ENCODE measurements at places on chromosomes 1 and 21. TPM values are rescaled to one million over a fixed set of nuclear protein-coding genes. Genes with fewer than 3 reads are reported as not detected.

The IPP gene
- total RNA-seq: 9.0 TPM

The PLA2G2F gene
- not detected for total RNA-seq

The CYP2J2 gene
- total RNA-seq: not detected

The BACE2 gene
- 7.1 TPM for total RNA-seq

The PLXNA2 gene
- total RNA-seq: 1.9 TPM

The FCER1A gene
- not detected for total RNA-seq

The GCSAML gene
- total RNA-seq: not detected

The UTS2 gene
- not detected for total RNA-seq

The CTPS1 gene
- 48.0 TPM for total RNA-seq

The DISC1 gene
- 9.9 TPM for total RNA-seq

The CRP gene
- not detected for total RNA-seq

The YOD1 gene
- total RNA-seq: 10.6 TPM

The ACTN2 gene
- not detected for total RNA-seq

The TMPRSS15 gene
- not detected for total RNA-seq

The CELA2B gene
- total RNA-seq: not detected

The MTX1 gene
- 38.0 TPM for total RNA-seq

The S100A14 gene
- not detected for total RNA-seq

Measured in fibroblast of villous mesenchyme (primary cell).